ENCODE measurements at places on chromosomes 11 and 22. TPM values are rescaled to one million over a fixed set of nuclear protein-coding genes. Genes with fewer than 3 reads are reported as not detected.

- no peak for DNase-seq
These were observed 19.6 kb upstream of the ATXN10 start for GRCh38 chr22:45651931-45652528.

- no peak for DNase-seq
These were observed 160.8 kb downstream of the MSANTD4 start for GRCh38 chr11:105861225-105861624.

- DNase-seq, result no peak
These were observed 1.5 kb upstream of the SLC7A4 start for GRCh38 chr22:21033895-21034294.

The OR5W2 gene
- total RNA-seq, result not detected

The BIRC3 gene
- total RNA-seq, result 15.5 TPM

The GAL3ST3 gene
- not detected for total RNA-seq

The OR5B12 gene
- total RNA-seq, result not detected

The EIF3F gene
- 247 TPM for total RNA-seq
